ENCODE measurements at places on chromosomes 2 and 18. TPM values are rescaled to one million over a fixed set of nuclear protein-coding genes. Genes with fewer than 3 reads are reported as not detected.

Gene PSD4
- total RNA-seq: 280 TPM

Gene SLC11A1
- 17.9 TPM for total RNA-seq

Gene SCN7A
- total RNA-seq: not detected

Gene IL36A
- not detected for total RNA-seq

Gene C2orf81
- total RNA-seq: 1.7 TPM

Gene TEX44
- total RNA-seq: not detected

Gene PER2
- total RNA-seq: 26.3 TPM

Gene PROKR1
- not detected for total RNA-seq

Gene DES
- total RNA-seq: not detected

Gene DSEL
- 0.11 TPM for total RNA-seq

Gene RPL31
- 797 TPM for total RNA-seq

Gene TSPYL6
- total RNA-seq: not detected

Gene KCNE4
- total RNA-seq: not detected

Gene DLGAP1
- total RNA-seq: not detected

Gene CHRNA1
- 0.23 TPM for total RNA-seq

Gene SLC16A14
- 0.23 TPM for total RNA-seq

Gene ADRA2B
- total RNA-seq: 0.38 TPM

Gene PDK1
- 22.6 TPM for total RNA-seq

Gene UBXN2A
- 14.7 TPM for total RNA-seq

Gene CRYGD
- not detected for total RNA-seq

Gene UGP2
- 117 TPM for total RNA-seq

Gene SLC4A5
- 8.0 TPM for total RNA-seq

Gene CFAP65
- not detected for total RNA-seq

Gene CRYGC
- not detected for total RNA-seq

Gene ARHGEF33
- total RNA-seq: 0.27 TPM

Gene COL3A1
- not detected for total RNA-seq

Gene CYP27A1
- total RNA-seq: not detected

Gene TPGS2
- 27.0 TPM for total RNA-seq

Gene SLC9A4
- total RNA-seq: 0.19 TPM

Gene SRD5A2
- not detected for total RNA-seq

Gene TWIST2
- total RNA-seq: not detected

Gene IL1F10
- total RNA-seq: not detected

Gene ABHD1
- 0.88 TPM for total RNA-seq

Gene GRHL1
- total RNA-seq: 1.6 TPM

Gene KCNG2
- not detected for total RNA-seq

Gene KIAA2012
- not detected for total RNA-seq

Gene SOCS6
- 8.1 TPM for total RNA-seq

Gene LYG1
- total RNA-seq: 2.6 TPM

Data from natural killer cell (primary cell).